ENCODE measurements at places on chromosomes 6 and 20.

DNA sequence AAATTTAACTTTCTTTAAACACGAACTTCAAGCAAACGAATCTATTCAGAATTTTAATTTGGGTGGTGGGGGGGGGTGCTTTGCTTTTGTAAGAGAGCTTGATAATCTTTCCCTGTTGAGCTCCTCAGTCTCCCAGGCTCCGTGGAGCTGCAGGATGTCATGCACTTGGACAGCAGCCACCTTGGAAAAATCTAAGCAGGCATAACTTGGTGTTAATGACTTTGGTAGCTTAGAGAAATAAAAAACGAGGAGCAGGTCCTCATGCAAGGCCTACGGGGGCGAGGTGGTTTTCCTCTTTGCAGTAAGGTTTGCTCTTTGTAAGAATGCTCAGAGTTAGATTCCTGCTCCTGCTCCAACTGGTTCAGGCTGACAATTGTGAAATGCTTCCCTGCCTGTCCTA, 102.3 kb downstream of the EDN1 start:
- DNase-seq = no peak

DNA sequence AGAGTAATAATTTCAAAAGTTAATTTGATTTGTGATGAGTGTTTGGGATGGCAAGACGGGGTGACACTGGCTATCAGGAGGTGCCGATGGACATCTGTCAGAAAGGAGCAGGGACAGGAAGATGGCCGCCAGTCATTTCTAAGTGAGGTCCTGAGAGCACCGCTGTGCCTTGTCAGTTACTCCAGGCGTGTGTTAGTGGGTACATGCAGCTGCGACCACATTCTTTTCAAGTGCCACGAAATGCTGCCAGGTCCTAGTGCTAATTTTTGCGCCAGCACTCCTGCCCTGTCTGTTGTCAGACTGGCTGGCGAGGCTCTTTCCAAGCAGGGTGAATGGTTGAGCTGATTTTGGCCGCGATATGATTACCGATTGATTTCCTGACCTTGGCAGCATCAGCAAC, 64.6 kb upstream of the INSM1 start:
- DNase-seq = no peak

- DNase-seq = no peak
Observed at GRCh38 chr6:15575357-15576033, 87.3 kb downstream of the DTNBP1 start.

- DNase-seq = no peak
Observed at GRCh38 chr6:27205375-27206278, 41.9 kb upstream of the PRSS16 start.

DNA sequence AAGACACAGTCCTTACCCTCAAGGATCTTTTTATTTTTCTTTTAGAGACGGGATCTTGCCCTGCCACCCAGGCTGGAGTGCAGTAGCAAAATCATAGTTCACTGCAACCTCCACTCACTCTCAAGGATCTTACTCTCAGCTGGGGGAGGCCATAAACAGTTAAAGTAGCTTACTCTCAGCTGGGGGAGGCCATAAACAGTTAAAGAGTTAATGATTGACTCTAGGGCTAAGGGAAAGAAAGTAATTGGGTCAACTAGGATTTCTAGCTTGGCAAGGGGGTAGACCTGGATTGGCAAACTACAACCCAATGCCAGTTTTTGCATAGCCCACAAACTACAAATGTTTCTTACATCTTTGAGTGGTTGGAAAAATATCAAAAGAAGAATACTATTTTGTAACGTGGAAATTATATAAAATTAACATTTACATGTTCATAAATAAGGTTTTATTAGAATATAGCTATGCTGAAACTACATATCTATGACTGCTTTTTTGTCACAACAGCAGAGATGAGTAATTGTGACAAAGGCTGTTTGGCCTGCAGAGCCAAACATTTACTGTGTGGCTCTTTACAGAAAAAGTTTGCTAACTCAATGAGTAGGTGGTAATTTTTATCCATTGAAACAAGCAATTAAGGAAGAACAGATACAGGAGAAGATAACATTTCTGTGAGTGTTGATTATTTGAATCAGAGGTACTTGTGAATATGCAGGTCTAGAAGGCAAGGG, 46.4 kb downstream of the PTPRA start:
- no peak for DNase-seq
